ENCODE measurements at places on chromosomes 12 and 14. TPM values are rescaled to one million over a fixed set of nuclear protein-coding genes. Genes with fewer than 3 reads are reported as not detected.

ADGRD1 gene
- total RNA-seq, result 7.9 TPM

OTUB2 gene
- 1.9 TPM for total RNA-seq

ZDHHC17 gene
- 50.5 TPM for total RNA-seq

THAP2 gene
- total RNA-seq, result 10.3 TPM

DNA sequence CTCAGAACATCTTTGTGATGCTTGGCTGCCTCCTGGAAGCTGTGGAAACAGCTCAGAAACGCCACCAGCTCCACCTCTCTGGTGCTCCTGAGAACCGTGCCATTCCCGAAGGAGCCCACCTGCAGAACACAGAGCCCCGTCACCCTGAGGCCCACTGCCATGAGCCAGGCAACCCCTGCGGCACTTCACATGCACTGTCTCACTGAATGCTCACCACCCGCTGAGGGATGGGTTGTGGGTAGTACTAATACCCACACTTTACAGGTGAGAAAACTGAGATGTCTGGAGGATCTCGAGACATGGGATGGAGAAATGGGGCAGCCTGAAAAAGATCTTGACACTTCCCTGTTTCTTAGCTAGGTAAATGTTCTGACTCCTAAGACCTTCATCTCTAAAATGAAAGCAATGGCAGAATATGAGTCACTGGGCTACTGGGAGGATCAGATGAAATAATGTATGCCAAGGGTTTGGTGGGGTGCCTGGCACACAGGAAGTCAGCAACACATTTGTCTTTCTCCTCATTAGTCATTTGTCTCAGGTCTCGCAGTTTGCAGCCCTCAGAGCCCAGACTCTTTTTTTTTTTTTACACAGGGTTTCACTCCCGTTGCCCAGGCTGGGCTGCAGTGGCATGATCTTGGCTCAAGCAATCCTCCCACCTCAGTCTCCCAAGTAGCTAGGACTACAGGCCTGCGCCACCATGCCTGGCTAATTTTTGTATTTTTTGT, 5.3 kb downstream of the OASL start:
- no peaks in the 10 kb centered on the region for H3K27me3 ChIP-seq
- peak; percentile 78 for DNase-seq
- H3K27ac ChIP-seq, result no peak overlapping the region
- H3K4me1 ChIP-seq, result peaks cover 23% of the 10 kb centered on the region
- no peak overlapping the region for H3K4me3 ChIP-seq

DNA sequence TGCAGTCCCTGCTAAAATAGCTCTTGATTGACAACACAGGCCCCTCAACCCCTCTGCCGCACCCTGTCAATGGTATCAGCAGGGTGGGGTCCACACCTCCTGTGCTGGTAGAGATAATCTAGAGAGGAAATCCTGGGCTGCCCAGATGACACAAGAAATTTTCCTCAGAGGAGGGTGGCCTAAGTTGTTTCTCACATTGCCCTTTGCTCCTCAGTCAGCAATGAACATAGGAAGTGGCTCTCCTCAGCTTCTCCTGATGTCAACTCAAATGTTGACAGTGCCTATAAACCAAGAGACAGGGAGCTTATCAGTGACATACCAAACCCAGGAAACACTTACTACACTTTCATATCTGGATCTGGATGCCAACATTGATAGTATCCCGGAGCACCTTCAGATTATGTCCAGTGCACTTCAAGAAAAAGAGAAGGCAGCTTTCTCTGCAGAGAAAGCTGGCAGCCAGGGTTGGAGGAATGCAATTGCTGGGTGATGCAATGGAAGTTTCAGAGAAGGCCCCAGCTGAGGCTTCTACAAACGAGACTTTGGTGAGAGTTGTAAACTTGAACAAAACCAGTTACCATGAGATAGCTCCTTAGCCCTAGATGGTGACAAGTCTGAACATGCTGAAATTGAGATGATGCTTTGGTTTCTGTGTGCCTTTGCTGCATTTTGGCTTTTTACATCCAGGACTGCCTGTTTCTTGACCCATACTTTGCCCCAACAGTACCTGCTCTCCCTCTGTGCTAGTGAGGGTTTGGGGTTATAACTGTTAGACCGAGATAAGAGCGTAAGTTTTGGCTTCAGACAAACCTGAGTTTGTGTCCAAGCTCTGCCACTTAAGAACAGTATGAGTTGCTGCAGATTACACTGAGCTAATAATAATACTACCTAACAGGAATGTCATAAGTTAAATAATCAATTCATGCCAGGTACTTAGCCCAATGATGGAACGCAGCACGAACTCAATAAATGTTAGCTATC, 183.5 kb downstream of the NUAK1 start:
- no peak overlapping the region for H3K27ac ChIP-seq
- H3K36me3 ChIP-seq, result no peaks in the 10 kb centered on the region
- no peaks in the 10 kb centered on the region for H3K27me3 ChIP-seq
- no peak overlapping the region for H3K4me3 ChIP-seq
- H3K4me1 ChIP-seq, result peaks cover 10% of the 10 kb centered on the region

DNA sequence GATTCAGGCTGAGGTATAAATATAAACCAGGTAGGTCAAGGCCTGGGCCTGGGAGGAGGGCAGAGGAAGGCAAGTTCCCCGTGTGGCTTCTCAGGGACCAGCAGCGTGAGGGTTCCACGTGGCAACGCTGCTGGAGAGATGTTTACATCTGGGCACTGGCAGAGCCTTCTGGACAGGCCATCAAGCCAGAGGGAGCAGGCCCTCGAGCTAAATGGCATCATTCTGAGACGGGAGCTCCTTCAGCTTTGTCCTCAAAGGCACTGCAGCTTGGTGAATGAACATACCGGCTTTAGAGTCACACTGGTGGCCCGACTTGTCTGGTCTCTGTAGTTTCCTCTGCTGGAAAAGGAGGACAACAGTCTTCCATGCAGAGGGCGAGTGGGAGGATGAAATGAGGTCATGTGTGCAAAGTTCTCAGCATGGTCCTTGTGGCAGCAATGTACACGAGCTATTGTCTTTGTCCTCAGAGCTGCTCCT, 231.3 kb downstream of the ZFP36L1 start:
- H3K4me3 ChIP-seq, result no peak overlapping the region
- H3K27ac ChIP-seq, result no peak overlapping the region
- no peaks in the 10 kb centered on the region for H3K27me3 ChIP-seq
- H3K36me3 ChIP-seq, result no peaks in the 10 kb centered on the region
- peaks cover 10% of the 10 kb centered on the region for H3K4me1 ChIP-seq

GRCh38 chr12:48183091-48183875, at the start of gene CCDC184:
Gene CCDC184 (plus strand): TSS chr12:48183644. CDS start chr12:48184123, 479 bp downstream.
- H3K27me3 ChIP-seq, result peaks cover 17% of the 10 kb centered on the region
- peak within 1 kb of the TSS; percentile 25 for H3K27ac ChIP-seq
- no peaks in the 10 kb centered on the region for H3K36me3 ChIP-seq

Data from GM23248 (cell line).